ENCODE measurements at places on chromosomes 3 and 15.
A peak's percentile ranks its signal among the peaks of the same experiment; 100 is the strongest.

- DNase-seq: no peak
Observed at GRCh38 chr3:122816587-122816986, 21.7 kb downstream of the SLC49A4 start.

DNA sequence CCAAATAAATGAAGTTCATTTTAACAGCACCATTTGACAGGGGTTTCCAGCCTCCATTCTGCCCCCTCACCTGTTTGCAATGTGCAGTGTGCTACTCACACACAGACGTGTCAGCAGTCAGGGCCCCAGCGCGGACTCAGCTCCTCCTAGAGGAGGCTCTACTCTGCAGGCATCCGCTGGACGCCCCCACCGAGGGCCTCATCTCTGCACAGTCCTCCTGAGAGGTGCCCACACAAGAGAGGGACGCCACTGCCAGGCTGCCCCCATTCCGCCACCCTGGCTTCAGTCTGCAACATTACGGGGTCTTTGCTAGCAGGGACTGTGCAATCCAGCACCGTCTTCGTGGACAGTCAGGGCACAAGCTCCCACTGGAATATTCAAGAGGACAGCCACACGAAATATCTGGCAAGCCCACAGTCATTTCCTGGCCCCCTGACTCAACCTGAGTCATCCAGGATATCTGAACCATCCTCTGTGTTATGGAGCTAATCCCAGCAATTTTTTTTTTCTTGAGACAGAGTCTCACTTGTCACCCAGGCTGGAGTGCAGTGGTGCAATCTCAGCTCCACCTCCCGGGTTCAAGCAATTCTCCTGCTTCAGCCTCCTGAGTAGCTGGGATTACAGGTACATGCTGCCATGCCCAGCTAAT is 255.0 kb downstream of the OCA2 start:
- DNase-seq: no peak

DNA sequence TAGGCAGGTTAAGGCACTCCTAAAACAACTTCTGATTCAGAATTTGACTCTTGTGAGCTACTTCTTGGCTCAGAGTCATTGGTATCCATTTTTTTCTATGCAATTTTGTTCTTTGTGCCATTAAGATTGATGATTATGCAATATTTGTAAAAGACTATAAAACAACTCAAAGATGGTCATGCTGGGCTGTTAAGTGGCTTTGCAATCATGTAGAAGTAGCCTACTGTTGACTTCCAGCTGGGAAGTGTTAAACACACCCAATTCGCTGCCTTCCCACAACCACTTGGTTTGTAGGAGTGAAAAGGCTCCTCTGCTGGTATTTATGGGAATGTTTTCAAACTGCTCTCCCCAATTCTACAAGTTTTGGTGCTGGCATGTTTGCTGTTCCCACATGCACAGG is 74.7 kb upstream of the COL6A6 start:
- no peak for DNase-seq

GRCh38 chr3:80234706-80235105 is 466.9 kb upstream of the ROBO1 start:
- DNase-seq: no peak

DNA sequence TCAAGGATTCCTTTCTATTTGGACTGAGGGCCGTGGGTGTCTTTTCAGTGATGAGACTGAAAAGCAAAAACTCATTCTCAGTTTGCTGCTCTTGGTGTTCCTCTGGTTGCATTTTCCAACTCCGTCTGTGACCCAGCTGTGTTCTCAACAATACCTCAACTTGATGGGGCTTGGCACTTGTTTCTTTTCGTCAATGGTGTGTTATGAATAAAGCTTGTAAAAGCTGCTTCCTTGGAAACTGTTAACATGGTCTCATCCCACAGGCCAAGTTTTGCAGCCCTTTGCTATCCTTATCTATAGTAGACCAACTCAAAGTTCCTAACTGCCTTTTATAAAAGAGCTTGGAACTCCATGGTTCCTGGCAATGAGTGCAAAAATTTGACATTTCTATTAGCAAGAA is 142.5 kb upstream of the UBE2E1 start:
- no peak for DNase-seq

DNA sequence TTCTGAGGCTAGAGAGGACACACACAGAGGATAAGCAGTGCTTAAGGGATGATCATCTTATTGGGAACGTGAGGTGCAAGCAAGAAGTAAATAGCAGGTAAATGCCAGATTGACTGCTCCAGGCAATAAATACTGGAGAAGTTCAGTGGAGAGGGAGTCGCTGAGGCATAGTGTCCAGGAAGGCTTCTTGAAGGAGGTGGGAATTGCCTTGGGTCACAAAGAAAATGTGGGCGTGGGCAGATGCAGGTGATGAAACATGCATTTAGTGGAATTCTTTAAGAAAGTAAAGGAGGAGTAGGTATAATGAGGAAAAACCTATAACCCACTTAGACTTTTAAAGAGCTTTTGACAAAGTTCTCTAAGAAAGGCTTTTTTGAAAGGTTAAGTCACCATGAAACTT is 7.4 kb upstream of the SEMA5B start:
- no peak for DNase-seq

DNA sequence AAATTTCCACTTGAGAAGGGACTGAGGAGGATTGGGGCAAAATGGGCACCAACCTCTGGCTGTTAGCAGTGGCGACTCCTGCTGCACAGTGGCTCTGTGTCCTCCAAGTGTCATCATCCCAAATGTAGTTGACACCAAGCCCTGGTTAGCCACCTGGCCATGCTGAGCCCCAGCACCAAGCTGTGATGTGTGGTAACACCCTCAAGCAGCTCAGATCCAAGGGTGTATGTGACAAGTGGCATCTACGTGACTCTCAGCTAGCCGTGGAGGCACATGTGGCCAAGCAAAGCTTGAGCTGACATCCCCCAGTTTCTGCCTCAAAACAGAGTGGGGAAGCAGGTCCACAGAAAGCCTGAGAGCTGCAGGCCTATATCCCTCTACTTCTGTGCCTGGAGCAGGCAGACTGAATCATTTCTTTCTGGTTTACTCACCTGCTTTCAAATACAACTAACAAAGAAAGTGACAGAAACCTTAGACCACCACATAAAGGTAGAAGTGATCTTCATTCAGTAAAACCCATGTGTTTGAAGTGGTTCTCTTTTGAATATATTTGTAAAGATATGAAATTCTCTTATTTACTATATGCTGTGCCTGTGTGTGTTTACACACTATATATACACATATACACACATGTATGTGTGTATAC is 40.0 kb downstream of the FOXP1 start:
- DNase-seq: no peak

- no peak for DNase-seq
Observed at GRCh38 chr15:51888593-51889195, 59.2 kb downstream of the TMOD3 start.

DNA sequence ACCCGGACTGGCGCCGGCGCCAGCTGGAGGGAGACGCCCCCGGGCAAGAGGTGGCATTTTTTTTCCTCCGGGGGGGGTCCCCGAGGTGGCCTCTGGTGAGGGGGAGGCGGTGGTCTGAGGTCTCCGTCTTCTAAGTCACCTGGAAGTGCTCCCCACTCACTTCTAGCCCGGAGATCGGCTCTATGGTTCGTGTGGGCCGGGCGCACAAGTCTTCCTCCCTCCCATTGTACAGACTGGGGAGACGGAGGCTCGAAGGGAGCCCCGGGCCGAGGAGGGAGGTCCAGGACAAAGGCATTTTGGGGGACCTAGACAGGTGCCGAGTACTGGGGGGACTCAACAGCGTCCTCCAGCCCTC is 4.4 kb downstream of the GATA2 start:
- no peak for DNase-seq

GRCh38 chr3:25478964-25479726 is 51.1 kb downstream of the RARB start:
- DNase-seq: no peak

- peak; percentile 19 for DNase-seq
Observed at GRCh38 chr3:122100591-122101463, 45.7 kb downstream of the CD86 start.

- no peak for DNase-seq
Observed at GRCh38 chr3:189304465-189305351, 132.9 kb downstream of the TPRG1 start.

- DNase-seq: no peak
Observed at GRCh38 chr15:53473435-53473834, 286.0 kb downstream of the WDR72 start.

DNA sequence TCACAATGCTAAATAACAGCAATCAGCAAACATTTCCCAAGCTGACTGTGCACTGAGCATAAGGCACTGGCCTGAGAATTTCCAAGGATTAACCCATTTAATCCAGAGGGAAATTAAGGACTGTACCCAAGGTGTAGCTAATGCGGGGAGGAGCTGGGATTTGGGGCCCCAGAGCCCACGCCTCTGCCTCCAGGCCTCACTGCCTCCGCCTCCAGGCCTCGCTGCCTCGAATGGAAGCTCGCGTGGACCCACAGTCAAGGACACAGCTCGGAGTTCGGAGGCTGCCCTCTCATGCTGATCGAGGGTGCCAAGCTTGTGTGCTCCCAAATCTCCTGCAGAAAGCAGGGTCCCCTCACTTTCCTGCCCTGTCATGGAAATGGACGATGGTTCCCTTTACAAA is 76.5 kb upstream of the SNRPA1 start:
- DNase-seq: no peak
